ENCODE measurements at places on chromosomes 2 and 18.

DNA sequence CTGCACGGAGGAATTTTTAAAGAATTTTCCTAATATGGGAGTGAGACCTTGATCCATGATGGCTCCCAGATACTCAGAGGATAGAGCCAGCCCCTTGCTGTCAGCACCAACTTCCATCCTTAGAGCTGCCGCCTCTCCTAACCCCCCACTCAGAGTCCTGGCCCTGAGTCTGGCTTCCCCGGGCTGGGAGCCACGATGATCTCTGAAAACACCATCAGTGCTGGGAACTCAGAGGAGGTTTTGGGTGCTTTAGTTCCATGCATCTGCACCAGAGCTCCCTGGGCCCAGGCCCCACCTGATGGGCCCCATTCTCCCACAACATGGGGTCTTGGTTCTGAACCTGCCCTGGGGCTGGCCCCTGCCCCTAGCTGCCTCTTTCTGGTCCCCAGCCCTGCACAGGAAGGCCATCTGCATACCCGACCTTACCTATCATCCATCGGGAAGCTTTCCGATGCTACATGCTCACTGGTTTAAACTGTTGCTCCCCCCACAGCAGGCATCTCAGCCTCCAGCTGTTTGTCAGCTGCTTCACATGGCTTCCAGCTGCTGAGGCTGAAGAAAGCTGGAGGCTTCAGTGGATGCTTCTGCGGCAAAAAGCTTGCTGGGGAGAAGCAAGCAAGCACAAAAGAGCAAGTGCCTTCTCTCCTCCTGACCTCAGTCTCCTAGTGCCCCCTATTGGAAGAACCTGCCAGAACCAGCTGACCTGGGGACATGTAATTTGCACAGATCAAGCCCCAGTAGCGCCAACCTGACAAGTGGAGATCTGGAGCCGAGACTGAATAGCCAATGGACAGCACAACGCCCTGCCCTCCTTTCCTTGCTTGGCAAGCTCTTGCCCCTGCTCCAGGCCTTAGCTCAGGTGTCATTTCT is 24.2 kb upstream of the RHOB start:
- no peak for DNase-seq

DNA sequence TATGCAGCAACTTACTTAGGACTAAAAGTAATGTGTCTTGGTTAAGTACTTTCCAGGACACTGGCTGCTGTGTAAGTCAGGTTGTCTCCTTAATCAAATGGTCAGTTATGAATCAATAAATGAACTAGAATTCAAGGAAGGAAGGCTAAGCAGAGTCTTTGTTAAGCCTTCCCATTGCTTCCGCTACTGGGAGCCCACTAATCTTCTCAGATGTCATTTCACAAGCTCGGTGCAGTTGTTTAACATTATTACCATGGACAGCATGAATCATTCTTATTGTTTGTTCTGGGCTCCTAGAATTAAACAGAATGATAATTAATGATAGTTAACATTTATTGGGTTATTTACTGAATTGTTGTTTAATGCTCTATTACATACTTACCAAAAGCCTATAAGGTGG is 26.0 kb upstream of the MEIS1 start:
- DNase-seq, result no peak

- no peak for DNase-seq
These were observed 2.4 kb upstream of the INO80C start for GRCh38 chr18:35500113-35500512.

GRCh38 chr2:235847576-235847975 is 320.6 kb downstream of the GBX2 start:
- no peak for DNase-seq

All from HFF-Myc (cell line).